Vagina (tissue), 2 donors: ENCODE measurements at places on chromosomes 1 and 21.

DNA sequence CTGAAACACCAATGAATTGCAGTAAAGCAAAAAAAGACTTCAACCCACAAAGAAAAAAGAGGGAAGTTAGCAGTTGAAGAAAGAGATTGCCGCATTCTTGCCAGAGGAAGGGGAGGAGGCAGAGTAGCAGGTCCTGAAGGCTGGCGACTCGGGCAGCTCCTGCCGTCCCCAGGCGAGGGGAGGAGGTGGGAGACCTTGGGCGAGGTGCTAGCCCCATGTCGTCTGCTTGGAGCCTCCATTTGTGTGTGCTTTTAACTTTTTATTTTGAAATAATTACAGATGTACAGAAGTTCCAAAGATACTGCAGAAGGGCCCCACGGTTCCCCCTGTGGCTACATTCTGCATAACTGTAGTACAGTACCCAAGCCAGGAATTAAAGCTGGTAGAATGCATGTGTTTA, 6.7 kb downstream of the TRPM2 start:
- DNase-seq = no peak

DNA sequence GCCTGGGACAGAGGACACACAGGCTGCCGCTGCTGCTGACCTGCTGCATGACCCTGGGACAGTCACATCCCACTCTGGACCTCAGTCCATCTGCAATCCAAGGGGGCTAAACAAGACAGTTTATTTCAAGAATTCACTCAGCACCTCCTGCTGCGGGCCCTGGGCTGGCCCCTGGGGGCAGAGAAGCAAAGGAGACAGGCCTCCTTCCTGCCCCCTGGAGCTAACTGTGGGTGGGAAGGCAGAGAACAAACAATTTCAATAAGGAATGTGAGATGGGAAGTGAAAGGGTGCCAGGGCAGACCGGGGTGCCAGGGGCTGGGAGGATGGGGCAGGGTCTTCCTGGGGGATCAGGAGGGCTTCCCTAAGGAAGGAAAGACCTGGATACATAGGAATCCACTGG, 60.0 kb downstream of the TAS1R2 start:
- DNase-seq = no peak

- DNase-seq = no peak
Measured at GRCh38 chr1:95371666-95372282, 137.8 kb downstream of the RWDD3 start.

DNA sequence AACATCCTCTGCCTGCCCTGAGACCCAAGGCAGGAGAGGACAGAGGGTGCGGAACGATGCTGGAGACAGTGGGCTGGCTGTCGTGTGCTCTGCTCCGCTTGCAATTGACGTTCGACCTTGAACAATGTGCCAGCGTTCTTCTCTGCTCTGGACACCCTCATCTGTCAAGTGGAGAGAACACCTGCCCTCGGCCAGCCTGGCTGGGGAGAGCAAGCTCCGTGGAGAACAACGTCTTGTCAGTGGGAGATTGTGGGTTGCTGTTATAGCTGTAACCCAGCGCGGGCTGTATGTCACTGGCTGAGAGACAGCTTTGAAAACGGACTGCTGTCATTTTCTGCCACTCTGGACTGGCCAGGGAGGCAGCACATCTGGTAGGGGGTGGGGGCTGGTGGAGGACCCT, 14.7 kb downstream of the KIAA1614 start:
- DNase-seq = no peak

DNA sequence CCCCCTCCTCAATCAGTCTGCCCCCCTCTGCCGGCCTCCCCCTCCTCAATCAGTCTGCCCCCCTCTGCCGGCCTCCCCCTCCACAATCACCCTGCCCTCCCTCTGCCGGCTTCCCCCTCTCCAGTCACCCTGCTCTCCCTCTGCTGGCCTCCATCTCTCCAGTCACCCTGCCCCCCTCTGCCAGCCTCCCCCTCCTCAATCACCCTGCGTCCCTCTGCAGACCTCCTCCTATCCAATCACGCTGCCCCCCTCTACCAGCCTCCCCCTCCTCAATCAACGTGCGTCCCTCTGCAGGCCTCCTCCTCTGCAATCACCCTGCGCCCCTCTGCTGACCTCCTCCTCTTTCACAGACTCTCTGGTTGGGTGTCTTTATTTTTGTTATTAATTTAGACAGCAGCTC, 11.5 kb upstream of the C1orf198 start:
- DNase-seq = no peak
